ENCODE measurements at places on chromosomes 12 and 14.

DNA sequence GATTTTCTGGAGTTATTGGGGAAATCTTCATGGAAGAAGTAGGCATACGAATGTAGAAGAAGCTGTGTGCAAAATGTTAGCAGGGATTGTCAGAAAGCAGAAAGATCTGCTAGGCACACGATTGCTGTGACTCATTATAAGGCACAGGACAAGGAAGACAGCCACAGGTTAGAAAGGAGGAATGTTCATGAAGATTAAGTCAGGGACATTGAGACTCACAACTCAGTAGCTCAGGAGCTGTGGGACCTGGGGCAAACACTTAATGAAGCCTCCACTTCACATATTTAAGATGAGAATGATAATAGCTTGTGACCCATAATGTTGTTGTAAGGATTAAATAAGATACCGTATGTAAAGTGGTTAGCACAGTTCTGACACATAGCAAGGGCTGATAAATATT, 26.6 kb upstream of the RTRAF start:
- no peak for DNase-seq

GRCh38 chr14:24806061-24806678, 172.2 kb upstream of the GZMB start:
- DNase-seq: peak; percentile 73

- no peak for DNase-seq
Observed at GRCh38 chr12:114974333-114974732, 290.4 kb upstream of the TBX3 start.

DNA sequence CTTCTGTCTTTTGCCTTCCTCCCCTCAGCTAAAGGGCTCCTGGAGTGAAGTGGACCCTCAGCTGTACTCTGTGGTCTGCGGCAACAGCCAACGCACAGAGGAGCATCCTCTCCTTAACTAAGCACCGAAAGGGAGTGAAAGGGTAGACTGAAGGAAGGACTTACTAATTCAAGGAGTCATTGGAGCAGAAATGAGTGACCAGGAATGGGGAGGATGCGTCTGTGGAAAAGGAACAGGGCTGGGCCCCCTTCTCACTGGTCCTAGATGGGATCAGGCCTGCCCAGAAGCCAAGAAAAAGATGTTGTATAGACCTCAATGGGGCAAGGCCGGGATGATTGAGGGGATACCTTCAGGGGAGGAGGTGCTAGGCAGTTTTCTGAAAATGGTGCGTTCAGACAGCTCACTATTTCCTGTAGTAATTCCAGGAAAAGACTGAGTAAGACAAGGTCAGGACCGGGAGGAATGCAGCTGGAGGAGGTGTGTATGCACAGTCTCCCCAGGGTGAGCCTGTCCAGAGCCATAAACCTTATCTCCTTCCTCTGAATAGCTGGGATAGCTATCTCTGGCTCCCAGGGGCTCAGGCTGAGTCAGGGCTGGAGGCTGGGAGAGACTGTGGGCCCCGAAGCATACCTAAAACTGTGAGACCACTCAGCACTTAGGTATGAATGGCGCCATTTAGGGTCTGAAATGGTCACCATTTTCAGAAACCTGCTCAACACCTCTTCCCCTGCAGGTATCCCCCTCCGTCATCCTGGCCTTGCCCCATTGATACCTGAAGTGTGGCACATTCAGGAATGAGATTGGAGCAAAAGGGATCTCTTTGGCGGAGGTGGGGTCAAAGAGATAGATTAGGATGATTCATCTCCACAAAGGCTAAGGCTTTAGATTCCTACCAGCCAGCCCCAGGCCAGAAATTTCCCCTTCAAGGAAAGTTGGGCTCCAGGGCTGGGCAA, 20.2 kb upstream of the KRT8 start:
- no peak for DNase-seq

DNA sequence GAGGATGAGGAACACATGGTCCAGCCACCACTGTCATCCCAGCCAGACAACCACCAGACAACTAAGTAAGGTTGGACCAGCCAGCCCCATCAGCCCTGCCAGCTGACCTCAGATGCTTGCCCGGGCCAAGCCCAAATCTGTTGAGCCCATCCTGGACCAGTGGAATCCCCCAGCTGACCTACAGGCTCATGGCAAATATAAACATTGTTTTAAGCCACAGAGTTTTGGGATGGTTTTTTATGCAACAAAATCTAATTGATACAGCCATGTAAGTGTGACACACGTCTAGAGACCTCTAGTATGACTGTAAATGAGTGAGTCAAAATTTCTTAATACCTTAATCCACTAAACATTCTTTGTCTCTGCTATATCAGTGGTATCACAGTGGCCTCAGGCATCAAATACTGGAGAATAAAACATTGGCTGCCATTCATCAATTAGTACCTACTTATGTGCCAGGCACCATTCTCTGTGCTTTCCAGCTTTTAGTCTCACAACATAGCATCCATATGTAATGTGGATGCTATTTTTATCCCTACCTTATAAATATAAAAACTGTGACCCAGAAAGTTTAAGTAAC, 24.2 kb upstream of the NT5DC3 start:
- no peak for DNase-seq

DNA sequence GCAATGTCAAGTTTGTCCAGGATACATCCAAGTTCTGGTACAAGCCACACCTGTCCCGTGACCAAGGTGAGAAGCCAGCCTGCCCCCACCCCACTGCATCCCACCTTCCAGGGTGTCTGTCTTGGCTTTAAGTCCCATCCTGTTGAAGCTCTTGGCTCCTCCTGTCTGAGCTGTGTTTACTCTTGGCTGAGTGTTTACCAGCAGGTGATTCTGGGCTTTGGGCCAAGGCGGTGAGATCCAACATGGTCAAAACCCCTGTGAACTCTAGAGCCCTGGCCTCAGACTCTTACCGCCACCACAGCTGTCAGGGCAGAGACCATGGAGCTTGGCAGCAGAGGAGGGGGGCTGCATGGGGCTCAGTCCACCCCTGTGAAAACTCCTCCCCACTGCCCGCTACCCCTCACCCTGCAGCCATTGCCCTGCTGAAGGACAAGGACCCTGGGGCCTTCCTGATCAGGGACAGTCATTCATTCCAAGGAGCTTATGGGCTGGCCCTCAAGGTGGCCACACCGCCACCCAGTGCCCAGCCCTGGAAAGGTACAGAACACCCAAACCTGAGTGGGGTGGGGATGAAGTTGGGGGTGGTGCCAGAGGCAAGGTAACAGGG, 11.6 kb downstream of the TNS2 start:
- DNase-seq: peak; percentile 47

DNA sequence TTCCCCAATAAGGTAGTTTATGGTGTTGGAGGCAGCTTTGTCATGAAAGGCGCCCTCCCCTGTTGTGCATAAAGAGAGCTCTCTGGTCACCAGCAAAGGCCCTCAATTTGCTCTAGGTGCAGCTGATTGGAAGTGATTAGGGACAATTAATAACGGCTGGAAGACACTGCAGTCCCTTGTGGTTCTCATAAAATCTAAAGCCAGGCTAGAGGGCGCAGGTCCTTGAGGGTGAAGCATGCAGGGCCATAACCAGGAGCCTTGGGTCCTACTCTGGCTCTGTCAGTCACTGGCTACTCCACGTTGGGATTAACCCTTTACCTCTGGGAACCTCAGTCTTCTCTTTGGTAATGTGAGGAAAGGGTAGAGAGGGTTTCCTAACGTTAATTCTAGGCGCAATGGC, 1.9 kb downstream of the DAAM1 start:
- DNase-seq: no peak

GRCh38 chr14:103074729-103075367, 9.2 kb upstream of the LBHD2 start:
- DNase-seq: peak; percentile 71

GRCh38 chr12:2447861-2448260, 346.9 kb upstream of the FKBP4 start:
- no peak for DNase-seq

DNA sequence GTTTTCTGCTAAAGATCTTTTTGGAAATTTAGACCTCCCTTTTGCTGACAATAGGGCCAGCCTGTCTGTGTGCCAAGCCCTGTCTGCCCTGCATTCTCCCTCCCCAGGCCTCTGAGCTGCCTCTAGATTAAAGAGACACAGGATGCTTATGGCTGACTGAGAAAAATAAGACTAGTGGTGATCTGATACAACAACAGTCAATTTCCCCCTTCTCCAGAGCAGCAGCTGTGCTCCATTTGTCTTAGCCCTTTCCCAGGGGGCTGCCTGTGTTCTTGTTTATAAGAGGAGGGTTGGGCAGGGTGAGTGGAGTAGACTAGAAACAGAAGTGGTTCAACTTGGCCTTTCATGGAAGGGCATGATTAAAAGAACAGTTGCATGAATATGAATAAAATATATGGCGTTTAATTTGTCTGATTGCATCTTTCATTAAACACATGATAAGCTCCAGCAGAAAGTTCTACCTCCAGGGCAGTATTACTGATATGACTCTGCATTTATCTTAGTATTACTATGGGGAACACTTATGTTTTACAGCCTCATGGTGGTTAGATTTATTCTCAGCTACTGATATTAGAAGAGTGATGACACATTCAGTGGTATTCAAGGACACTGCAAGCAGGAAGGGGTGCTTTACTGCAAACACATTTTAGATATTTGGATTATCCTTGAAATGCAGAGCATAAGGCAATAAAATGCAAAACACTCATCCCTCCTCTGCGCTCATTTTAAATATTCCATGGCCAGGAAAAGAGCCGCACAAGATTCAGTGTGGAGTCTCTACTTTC, 150.2 kb upstream of the CLEC14A start:
- DNase-seq: no peak

- no peak for DNase-seq
Observed at GRCh38 chr12:51403159-51403558, 12.0 kb upstream of the GALNT6 start.

DNA sequence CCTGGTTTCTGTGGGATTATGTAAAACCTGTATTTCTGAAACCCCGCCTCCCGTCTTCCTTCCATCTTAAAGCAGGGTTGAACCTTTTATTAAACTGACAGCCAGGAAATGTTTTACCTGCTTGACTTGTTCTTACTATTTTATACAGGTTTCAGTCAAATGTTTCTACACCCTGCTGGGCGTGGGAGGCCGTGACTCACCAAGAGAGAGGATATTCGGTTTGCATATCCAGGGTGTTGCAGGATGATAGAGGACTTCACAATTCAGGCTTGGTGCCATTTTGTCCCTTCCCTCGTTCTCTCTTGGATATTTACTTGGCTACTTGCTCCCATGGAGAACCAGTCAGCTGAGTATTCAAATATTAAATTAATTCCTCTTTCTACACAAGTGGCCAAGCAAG, 69.7 kb downstream of the ARF6 start:
- DNase-seq: no peak

GRCh38 chr14:76706811-76707210, 54.5 kb upstream of the VASH1 start:
- DNase-seq: no peak

- DNase-seq: no peak
Observed at GRCh38 chr12:43237238-43237879, 314.6 kb downstream of the ADAMTS20 start.

GRCh38 chr12:6328945-6329702, 12.8 kb downstream of the TNFRSF1A start:
- no peak for DNase-seq

DNA sequence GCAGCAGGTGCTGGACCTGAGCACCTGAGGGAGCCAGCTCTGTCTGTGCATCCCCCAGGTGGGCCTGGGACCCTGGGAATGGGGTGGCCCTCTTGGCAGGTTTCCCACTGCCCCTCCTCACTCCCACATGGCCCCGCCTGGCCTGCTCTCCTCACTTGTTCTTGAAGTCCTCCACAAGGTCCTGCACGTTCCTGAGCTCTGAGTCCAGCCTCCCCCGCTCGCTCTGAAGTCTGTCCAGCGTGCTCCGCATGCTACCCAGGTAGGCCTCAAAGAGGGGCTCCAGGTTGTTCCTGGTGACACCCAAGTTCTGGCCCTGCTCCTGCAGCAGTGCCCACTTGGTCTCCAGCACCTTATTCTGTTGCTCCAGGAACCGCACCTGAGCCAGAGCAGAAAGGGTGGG, 2.9 kb downstream of the KRT79 start:
- DNase-seq: no peak

DNA sequence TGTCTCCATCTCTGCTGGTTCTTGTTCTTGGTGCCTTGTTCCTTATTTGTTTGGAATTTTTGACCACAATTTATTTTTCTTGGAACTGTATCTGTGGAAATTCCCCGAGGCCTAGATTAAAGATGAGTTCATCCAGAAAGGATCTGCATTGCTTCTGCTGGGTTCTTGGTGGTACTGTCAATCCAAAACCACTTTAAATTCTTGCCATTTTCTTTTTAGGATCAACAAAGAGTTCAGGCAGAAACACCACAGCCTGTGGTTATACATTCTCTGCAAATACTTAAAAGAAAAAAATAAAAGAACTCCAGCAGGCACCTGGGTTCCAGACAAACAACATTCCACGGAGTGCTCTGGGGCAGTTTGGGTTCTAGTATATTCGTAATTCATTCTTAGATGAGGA, 6.0 kb upstream of the VAMP1 start:
- DNase-seq: no peak

DNA sequence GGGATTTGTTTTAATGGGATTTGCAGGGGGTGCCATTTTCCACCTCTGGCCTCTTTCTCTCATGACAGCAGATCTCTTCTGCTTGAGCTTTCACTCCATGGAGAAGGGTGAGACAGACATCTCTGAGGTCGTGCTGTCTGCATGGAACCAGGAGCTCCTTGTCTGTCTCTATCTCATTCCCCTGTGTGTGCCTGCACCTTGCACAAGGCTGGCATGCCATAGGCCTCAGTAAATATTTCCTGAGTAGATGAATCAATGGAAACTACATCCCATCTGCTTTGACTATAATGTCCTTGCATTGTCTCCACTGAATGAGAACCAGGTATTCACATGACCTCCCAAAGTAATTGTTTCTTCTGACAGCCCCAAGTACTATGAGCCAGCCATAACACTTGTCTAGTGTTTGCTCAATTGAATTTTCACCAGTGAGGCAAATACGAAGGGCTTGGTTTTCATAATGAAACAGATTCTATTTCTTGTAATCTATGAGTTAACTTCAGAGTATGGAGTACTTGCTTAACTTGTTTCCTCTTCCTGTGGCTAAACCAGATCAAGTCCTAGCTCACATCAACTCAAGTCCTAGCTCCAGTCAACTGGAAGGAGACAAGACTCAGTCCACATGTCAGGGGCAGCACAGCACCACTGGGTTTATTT, 32.3 kb downstream of the KCNK13 start:
- no peak for DNase-seq

DNA sequence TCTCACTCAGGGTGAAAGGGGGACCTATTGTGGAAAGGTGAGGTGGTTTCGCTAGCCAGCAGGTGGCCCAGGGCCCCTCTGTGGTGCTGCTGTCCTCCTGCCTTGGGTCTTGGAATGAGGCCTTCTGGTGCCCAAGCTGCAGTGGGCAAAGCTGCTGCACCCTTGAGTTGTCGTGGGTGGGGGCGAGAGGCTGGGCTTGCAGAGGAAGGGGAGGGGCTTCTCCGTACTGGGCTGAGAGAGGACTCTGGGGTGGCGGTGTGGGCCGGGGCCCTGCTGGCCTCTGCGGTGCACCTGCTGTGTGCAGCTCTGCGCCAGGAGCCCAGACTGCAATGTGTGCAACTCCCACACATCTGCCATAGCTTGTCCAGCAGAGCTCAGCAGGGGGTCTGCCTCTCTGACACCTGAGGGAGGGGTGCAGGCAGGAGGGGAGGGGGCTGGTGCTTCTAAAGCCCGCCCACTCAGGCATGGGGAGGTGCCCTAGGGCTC, 145.8 kb downstream of the KIF26A start:
- peak; percentile 23 for DNase-seq

Measured in left hindlimb (tissue), 1 donor.